ENCODE measurements at places on chromosomes 6 and 20.

DNA sequence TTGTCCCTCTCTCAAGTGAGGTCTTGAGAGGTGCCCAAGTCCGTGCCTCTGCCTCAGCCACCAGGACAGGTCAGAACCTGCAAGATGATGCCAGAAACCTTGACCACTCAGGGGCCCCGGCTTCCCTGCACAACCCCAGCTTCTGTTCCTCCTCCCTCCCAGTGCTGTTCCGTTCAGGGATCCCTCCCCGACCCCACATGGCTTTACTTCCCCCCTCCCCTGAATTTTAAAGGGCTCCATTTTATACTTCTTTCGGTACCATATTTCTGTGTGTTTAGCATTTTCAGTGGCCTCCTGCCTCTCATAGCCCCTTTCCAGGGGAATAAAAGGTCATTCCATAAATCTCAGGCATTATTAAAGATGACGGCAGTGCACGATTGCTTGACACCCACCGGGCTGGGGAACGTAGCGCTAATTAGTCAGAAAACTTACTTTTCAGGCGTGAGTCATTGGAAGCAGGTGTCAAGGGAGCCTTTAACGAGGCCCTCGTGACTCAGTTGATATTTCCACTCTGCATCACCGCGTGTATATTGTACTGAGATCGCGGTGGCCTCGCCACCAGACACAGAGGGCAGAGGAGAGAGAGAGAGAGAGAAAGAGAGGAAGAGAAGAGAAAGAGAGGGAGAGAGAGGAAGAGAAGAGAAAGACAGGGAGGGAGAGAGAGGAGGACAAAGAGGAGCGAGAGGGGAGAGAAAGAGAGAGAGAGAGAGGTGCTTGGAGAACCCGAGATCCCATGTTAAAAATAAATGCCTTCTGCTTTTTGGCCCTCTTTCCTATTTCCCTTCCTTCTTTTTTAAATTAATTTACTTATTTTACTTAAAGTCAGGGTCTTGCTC, 21.3 kb downstream of the KCNG1 start:
- no peak for DNase-seq

DNA sequence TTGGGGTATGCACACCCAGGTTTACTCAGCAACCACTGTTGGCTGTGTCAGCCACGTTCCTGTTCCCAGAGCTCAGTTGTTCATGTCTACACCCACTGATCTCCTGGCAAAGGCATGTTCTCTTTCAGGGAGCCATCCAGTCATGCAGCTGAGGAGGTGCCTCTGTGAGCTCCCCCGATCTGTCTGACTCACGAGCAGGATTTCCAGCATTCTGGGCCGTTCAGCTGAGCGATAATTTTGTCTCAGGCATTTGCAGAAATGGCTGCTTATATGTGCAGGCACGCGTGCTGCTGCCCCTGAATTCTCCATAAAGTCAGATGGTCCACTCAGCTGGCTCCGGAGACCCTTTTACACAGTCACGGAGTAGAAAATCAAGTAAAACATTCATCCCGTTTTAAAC, 78.4 kb upstream of the IYD start:
- DNase-seq: no peak

- no peak for DNase-seq
These were observed 137.7 kb upstream of the ARMC2 start for GRCh38 chr6:108710551-108710950.

DNA sequence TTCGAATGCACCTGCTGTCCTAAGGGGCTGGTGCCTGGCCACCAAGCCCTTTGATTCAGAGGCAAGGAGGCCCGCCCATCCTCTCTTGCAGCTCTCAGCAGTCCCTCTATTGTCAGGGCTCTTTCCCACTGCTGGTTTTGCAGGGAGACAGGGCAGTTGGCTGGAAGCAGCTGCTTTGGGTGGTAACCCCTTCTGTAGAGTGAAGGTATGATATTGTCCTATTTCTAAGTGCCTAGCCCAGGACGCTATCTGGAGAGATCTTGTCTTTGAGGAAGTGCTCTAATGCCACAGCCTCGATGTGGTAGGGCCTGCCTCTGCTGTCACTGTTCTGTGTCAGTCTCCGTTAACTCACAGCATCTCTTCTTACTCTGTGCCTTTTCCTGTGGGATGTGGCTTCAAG, 5.6 kb downstream of the PLCG1 start:
- no peak for DNase-seq

DNA sequence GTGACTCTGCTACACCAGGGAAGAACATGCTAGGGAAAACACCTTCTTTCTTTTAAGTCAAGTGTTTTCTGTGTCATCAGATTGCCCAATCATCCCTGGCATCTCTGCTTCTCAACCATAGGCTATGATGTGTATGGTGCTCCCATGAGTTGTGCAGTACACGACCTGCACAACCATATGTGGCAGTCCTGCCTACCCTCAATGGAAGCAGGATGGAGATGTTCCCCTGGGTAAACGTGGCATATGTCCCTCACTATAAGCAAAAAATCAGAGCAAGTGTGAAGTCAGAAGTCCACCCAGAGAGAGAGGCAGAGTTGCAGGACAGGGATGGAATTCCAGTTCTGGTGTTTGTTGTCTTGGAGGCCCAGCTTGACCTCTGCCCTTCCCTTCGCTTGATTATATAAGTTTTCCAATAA, 10.3 kb upstream of the SNHG17 start:
- DNase-seq: no peak

All from GM18507 (cell line).